ENCODE measurements at places on chromosomes 13 and 19. TPM values are rescaled to one million over a fixed set of nuclear protein-coding genes. Genes with fewer than 3 reads are reported as not detected.

- no peak overlapping the region for H3K4me3 ChIP-seq
These were observed 6.6 kb upstream of the DACH1 start for GRCh38 chr13:71873418-71874247.

GRCh38 chr19:15672580-15673175 lies at the start of gene CYP4F12:
Gene CYP4F12 (plus strand): TSS chr19:15673087. CDS start chr19:15673530, 443 bp downstream.
- no peaks in the 10 kb centered on the region for H3K4me1 ChIP-seq
- no peak within 1 kb of the TSS for H3K4me3 ChIP-seq
- H3K27ac ChIP-seq, result no peak within 1 kb of the TSS
- no peaks in the 10 kb centered on the region for H3K36me3 ChIP-seq

DNA sequence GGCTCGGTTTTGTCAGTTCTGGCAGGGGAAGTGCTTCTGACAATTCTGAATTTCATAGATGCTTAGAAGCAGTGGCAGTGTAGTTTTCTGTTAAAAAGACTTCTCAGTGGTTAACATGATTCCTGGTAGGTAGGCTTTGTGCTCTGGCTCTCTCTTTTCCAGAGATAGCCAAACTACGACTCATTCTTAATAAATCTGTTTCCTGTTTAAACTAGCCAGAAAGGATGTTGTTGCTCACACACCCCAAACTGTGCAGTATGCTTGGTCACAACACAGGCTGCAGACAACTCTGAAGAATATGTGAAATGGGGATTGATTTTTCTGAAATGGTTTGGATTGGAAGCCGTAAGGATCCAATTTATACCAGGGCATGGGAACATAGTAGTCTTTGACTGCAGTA lies 711.5 kb downstream of the PCDH17 start:
- no peak for DNase-seq
- no peaks in the 10 kb centered on the region for H3K36me3 ChIP-seq
- H3K27me3 ChIP-seq, result no peaks in the 10 kb centered on the region
- H3K27ac ChIP-seq, result no peak overlapping the region
- no peak overlapping the region for H3K4me3 ChIP-seq

- peak overlapping the region; percentile 86 for H3K27ac ChIP-seq
- DNase-seq, result peak; percentile 81
- peaks cover 49% of the 10 kb centered on the region for H3K4me1 ChIP-seq
- H3K36me3 ChIP-seq, result peaks cover 16% of the 10 kb centered on the region
- peak overlapping the region; percentile 53 for H3K4me3 ChIP-seq
These were observed 25.9 kb downstream of the MPND start for GRCh38 chr19:4369109-4369887.

- no peak overlapping the region for H3K27ac ChIP-seq
- H3K36me3 ChIP-seq, result no peaks in the 10 kb centered on the region
- DNase-seq, result no peak
- H3K4me3 ChIP-seq, result no peak overlapping the region
- H3K27me3 ChIP-seq, result no peaks in the 10 kb centered on the region
These were observed 10.3 kb upstream of the ZNF492 start for GRCh38 chr19:22623841-22624221.

GRCh38 chr13:112065867-112066623 lies 904 bp upstream of the SOX1 start:
- no peaks in the 10 kb centered on the region for H3K36me3 ChIP-seq
- no peak overlapping the region for H3K27ac ChIP-seq
- H3K4me1 ChIP-seq, result peaks cover 4% of the 10 kb centered on the region
- no peak overlapping the region for H3K4me3 ChIP-seq

DNA sequence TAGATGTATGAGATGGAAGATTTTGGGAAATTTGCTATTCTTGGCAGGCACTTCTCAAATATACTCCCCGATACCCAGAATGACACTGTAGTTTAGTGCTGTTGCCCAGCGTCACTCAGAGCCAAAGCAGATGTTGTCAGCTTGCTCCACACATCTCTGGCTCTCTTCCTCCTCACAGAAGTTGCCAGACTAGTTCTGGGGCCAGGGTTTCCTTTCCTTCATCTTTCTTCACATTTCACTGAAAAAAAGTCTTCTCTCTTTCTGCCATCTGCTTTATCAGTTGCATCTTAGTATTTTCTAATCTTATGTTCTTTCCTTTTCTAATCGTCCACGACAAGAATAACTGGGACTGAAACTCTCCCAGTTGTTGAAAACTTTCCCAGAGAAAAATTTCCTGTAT lies 251.4 kb downstream of the RGCC start:
- H3K27me3 ChIP-seq, result no peaks in the 10 kb centered on the region
- no peaks in the 10 kb centered on the region for H3K4me1 ChIP-seq
- H3K4me3 ChIP-seq, result no peak overlapping the region
- H3K36me3 ChIP-seq, result no peaks in the 10 kb centered on the region
- no peak overlapping the region for H3K27ac ChIP-seq

GRCh38 chr19:44644402-44645016 lies 799 bp downstream of the PVR start:
- no peak overlapping the region for H3K27ac ChIP-seq
- DNase-seq, result no peak
- no peaks in the 10 kb centered on the region for H3K36me3 ChIP-seq
- H3K27me3 ChIP-seq, result peaks cover 5% of the 10 kb centered on the region

- DNase-seq, result no peak
- H3K36me3 ChIP-seq, result no peaks in the 10 kb centered on the region
- no peak overlapping the region for H3K4me3 ChIP-seq
These were observed 321.0 kb downstream of the COG6 start for GRCh38 chr13:39976481-39976880.

GRCh38 chr19:39531834-39532232 lies 819 bp downstream of the EID2B start:
- H3K4me1 ChIP-seq, result peaks cover 12% of the 10 kb centered on the region
- no peaks in the 10 kb centered on the region for H3K36me3 ChIP-seq
- no peak overlapping the region for H3K27ac ChIP-seq
- H3K27me3 ChIP-seq, result no peaks in the 10 kb centered on the region
- DNase-seq, result no peak

DNA sequence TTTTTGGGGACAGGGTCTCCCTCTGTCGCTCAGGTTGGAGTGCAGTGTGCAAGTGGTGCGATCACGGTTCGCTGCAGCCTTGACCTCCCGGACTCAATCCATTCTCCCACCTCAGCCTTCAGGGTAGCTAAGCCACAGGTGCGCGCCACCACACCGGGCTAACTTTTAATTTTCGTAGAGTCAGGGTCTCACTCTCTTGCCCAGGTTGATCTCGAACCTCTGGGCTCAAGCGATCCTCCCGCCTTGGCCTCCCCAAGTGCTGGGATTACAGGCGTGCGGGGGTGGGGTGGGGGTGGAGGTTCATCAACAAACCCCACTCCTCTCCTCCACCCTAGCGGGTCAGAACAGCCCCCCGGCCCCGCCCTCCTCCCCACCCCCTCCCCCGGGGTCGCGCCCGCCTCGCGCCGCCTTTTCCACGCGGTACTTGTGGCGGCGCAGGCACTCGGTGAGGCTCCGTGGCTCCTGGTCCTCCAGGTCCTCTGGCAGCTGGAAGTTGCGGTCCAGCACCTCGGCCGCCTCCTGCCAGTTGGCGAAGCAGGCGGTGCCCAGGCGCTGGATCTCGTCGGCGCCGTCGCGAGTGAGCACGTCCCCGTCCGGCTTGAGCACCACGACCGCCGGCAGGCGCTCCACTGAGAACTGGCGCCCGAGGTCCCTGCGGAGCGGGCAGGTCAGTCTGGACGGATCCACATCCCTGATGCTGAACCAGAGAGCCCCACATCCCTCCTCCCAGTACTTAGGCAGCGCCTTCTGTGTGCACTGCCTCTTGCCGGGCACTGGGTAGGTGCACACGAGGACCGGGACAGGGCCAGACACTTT lies 5.2 kb downstream of the NXNL1 start:
- no peak for DNase-seq
- H3K4me3 ChIP-seq, result no peak overlapping the region
- H3K27me3 ChIP-seq, result peaks cover 3% of the 10 kb centered on the region

Gene TNPO2
- total RNA-seq, result 42.9 TPM

Gene CGB2
- total RNA-seq, result not detected

Gene FFAR1
- not detected for total RNA-seq

Gene UHRF1
- total RNA-seq, result 2.2 TPM

Gene CEACAM5
- total RNA-seq, result not detected

Gene FFAR2
- not detected for total RNA-seq

Data from CD4-positive, CD25-positive, alpha-beta regulatory T cell (primary cell).